ENCODE measurements at places on chromosomes 13 and 19.

GRCh38 chr19:18415178-18415867 lies 3.9 kb upstream of the SSBP4 start:
- no peaks in the 10 kb centered on the region for H3K4me1 ChIP-seq
- no peaks in the 10 kb centered on the region for H3K36me3 ChIP-seq
- H3K27ac ChIP-seq = peak overlapping the region; percentile 96
- H3K27me3 ChIP-seq = no peaks in the 10 kb centered on the region
- peak; percentile 86 for DNase-seq
- H3K4me3 ChIP-seq = peak overlapping the region; percentile 41

GRCh38 chr19:48921721-48922500 lies 11.6 kb upstream of the DHDH start:
- DNase-seq = no peak
- H3K27me3 ChIP-seq = no peaks in the 10 kb centered on the region
- peaks cover 3% of the 10 kb centered on the region for H3K4me1 ChIP-seq
- no peak overlapping the region for H3K4me3 ChIP-seq
- peaks cover 43% of the 10 kb centered on the region for H3K36me3 ChIP-seq

DNA sequence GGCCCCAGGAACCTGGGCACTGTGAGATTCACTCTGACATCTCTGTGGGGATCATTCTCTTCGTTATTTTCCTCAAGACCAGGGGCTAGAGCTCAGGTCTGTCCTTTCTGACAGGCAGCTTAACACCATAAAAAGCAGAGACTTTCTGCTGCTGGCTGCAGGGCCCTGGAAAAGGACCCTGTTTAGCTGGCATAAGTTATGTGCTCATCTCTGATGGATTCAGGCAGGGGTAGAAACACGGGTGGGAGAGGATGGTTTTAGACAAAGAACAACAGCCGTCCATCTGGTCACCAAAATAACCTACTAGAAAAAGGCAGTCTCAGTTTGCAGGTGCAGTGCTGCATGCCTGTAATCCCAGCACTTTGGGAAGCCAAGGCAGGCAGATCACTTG lies 2.3 kb upstream of the GPI start:
- no peak overlapping the region for H3K4me3 ChIP-seq
- H3K36me3 ChIP-seq = peaks cover 14% of the 10 kb centered on the region
- H3K4me1 ChIP-seq = peaks cover 43% of the 10 kb centered on the region
- H3K27ac ChIP-seq = no peak overlapping the region

GRCh38 chr13:66429156-66429555 lies 801.0 kb downstream of the PCDH9 start:
- H3K36me3 ChIP-seq = no peaks in the 10 kb centered on the region
- no peaks in the 10 kb centered on the region for H3K4me1 ChIP-seq
- H3K27me3 ChIP-seq = no peaks in the 10 kb centered on the region

GRCh38 chr13:39597838-39598237 lies 5.2 kb downstream of the LHFPL6 start:
- no peaks in the 10 kb centered on the region for H3K36me3 ChIP-seq
- peak overlapping the region; percentile 8 for H3K4me3 ChIP-seq
- H3K27me3 ChIP-seq = no peaks in the 10 kb centered on the region
- no peaks in the 10 kb centered on the region for H3K4me1 ChIP-seq

DNA sequence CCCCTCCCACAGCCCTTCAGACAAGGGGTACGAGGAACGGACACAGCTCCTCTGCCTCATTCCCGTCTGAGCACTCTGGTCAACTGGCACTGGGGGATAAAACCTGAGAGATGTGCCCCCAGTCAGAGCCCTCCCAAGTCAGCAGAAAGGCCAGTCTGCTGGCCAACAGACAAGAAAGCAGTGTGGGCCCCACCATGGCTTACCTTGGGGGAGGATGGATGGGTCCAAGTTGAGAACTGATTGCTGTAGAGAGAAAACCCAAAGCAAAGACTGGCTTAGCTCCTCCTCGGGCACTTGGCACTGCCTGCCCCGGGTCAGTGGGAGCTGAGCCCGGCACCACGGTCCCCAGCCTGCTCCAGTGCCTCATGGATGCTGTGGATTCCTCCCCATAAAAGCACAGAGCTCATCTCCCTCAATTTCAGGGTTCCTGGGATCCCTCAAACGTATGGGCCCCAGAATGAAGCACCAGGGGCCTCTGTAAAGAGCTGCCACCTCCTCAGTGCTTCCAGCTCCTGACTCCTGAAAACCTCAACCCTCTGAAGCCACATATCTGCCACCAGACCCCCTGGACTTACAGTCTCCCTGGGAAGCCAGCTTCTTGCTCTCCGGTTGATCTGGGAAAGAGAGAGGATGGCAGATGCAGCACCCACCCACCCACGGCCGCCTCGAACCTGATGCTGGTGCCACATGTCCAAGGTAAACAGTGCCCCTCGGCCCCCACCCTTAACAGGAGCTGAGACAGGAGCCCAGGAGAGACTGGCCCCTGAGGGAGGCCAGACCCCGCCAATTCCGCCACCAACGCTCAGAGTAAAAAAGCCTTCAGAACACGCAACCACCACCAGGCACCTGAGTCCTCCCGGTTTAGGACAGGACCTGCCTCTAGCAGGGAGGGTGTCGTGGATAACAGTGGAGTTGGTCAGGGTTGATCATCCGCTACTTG lies 3.3 kb downstream of the KHSRP start:
- H3K36me3 ChIP-seq = peaks cover 47% of the 10 kb centered on the region
- no peaks in the 10 kb centered on the region for H3K27me3 ChIP-seq
- H3K27ac ChIP-seq = no peak overlapping the region

GRCh38 chr13:40465015-40465390 lies 201.4 kb downstream of the FOXO1 start:
- H3K4me1 ChIP-seq = peaks cover under 1% of the 10 kb centered on the region

Data from right atrium auricular region (tissue), 2 donors.